A549 treated with dexamethasone at 1 μM for 4 hours (cell line): ENCODE measurements at places on chromosomes 6 and 20. TPM values are rescaled to one million over a fixed set of nuclear protein-coding genes. Genes with fewer than 3 reads are reported as not detected.

Gene LPIN3
- total RNA-seq: 8.1 to 19.2 TPM (median 13.6 TPM) in 5 replicates

Gene CRISP3
- total RNA-seq: not detected in 5 replicates

Gene SYNJ2
- 42.0 to 46.4 TPM (median 44.5 TPM) in 5 replicates for total RNA-seq

Gene PTP4A1
- 66.8 to 108 TPM (median 85.2 TPM) in 5 replicates for total RNA-seq

Gene ZNF292
- 2.9 to 5.1 TPM (median 3.7 TPM) in 5 replicates for total RNA-seq

Gene SIGLEC1
- 0.01 to 0.04 TPM (median 0.02 TPM) in 5 replicates for total RNA-seq

Gene RAB44
- 0.04 to 0.05 TPM (median 0.04 TPM) in 5 replicates for total RNA-seq

Gene ADGRF4
- total RNA-seq: 16.3 to 19.6 TPM (median 17.1 TPM) in 5 replicates

Gene IL17A
- not detected in 5 replicates for total RNA-seq

Gene BFSP1
- 4.1 to 4.9 TPM (median 4.5 TPM) in 5 replicates for total RNA-seq

Gene IP6K3
- 1.7 to 2.4 TPM (median 2.0 TPM) in 5 replicates for total RNA-seq

Gene HUS1B
- 0.12 to 0.39 TPM (median 0.29 TPM) in 5 replicates for total RNA-seq

Gene IBTK
- 24.2 to 34.3 TPM (median 29.2 TPM) in 5 replicates for total RNA-seq

Gene CLVS2
- 0.07 to 0.27 TPM (median 0.20 TPM) in 5 replicates for total RNA-seq

Gene OTOR
- not detected in 5 replicates for total RNA-seq

Gene OR2B6
- 0.14 TPM in 1 of 5 replicates, not detected in the others for total RNA-seq

Gene RBBP8NL
- total RNA-seq: 1.0 to 2.1 TPM (median 1.2 TPM) in 5 replicates

Gene SMOC2
- 0.07 TPM in 1 of 5 replicates, not detected in the others for total RNA-seq

Gene SYCP2L
- 1.4 to 2.8 TPM (median 2.2 TPM) in 5 replicates for total RNA-seq

Gene GPX5
- total RNA-seq: not detected in 5 replicates

Gene FAM217A
- total RNA-seq: not detected in 5 replicates

Gene GJA1
- 48.6 to 69.2 TPM (median 63.2 TPM) in 5 replicates for total RNA-seq

Gene RSPO4
- not detected in 5 replicates for total RNA-seq

Gene SIRPG
- total RNA-seq: not detected in 5 replicates
